ENCODE measurements at places on chromosomes 13 and 19.

GRCh38 chr13:41426047-41426446, 31.3 kb upstream of the RGCC start:
- no peak for DNase-seq

DNA sequence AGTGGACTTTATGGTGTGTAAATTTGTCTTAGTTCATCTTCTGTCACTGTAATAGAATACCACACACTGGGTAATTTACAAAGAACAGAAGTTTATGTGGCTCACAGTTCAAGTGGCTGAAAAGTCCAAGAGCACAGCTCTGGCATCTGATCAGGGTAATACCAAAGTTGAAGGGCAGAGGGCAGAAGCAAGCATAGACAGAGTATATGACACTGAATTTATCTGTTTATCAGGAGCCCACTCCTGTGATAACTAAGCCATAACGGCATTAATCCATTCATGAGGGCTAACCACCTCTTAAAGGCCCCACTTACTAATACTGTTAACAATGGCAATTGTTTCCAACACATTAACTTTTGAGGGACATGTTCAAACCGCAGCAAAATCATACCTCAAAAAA, 4.0 kb upstream of the RFXAP start:
- no peak for DNase-seq

GRCh38 chr13:112902101-112902651, 66.8 kb upstream of the MCF2L start:
- no peak for DNase-seq

- DNase-seq, result no peak
Observed at GRCh38 chr13:19573120-19573716, 11.9 kb upstream of the TPTE2 start.

GRCh38 chr13:83995930-83996329, 113.7 kb upstream of the SLITRK1 start:
- DNase-seq, result no peak

DNA sequence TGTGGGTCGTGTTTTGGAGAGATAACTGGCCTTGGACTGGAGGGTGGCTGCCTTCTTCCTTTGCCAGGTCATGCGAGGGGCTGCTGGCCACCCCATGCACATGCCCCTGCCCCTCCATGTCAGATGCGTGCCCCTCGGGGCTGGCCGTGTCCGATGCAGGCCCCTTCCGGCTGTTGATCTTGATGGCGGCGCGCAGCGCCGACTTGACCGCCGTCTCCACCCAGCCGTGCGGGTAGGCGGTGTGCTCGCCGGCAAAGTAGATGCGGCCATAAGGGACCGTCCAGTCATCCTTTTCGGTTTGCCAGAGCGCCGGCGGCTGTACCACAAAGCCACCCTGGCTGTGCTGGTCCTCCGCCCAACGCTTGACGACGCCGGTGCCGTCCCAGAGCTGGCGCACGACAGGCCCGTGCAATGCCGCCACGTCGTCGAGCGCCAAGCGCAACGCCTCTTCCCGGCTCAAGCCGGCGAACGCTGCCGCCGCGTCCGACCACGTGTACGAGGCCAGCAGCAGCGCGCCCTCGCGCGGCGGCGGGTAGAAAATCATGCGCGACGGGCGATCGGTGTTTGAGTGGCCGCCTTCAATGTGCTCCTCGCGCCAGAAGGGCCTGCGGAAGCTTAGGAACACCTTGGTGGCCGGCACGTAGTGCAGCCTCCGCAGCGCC, 6.9 kb downstream of the IL4I1 start:
- peak; percentile 73 for DNase-seq

DNA sequence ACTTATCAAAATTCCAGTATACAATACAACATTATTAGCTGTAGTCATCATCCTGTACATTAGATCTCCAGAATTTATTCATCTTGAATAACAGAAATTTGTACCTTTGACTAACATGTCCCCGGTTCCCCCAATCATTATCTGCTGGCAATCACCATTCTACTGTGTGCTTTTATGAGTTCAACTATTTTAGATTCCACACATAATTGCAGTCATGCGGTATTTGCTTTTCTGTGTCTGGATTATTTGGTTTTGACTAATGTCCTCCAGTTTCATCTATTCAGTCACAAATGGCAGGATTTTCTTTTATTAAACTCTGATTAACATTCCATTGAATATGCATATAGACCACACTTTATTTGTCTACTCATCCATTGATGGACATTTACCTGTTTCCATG, 530.7 kb upstream of the SLITRK1 start:
- DNase-seq, result no peak

DNA sequence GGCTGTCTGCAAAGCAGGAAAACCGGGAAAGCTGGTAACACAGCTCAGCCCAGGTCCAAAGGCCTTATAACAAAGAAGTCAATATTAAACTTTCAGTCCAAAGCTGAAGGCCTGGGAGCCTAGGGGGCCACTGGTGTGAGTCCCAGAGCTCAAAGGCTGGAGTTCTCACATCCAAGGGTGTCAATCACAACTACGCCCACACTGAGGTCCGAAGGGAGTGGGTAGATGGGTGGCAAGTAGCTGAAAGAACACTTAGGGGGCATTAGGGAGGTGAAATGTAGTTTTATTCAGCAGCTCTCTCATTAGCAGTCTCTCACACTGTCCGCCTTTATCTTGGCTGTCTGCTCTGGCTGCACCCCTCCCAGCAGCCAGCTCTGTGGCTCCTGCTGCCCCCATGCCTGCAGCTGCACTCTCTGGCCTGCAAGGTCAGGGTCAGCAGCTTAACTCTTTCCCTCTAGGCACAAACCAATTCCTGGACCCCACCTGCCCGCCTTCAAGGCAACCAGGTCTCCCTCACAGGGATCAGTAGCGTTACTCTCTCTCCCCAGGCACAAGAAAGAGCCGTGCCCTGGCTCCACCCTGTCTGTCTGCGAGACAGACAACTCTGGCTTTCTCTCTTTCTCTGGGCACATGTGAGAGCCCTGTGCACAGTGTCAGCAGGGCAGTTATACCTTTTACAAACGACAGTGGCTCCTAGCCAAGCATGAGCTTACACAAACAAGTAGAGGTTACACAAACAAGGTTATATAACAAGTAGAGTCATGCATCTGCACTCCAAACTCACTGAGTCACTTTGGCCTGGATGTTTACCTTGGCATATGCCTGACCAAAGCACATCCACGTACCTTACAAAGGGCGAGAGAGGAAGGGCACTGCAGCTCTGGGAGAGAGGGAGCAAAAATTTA, 249.4 kb upstream of the PCDH20 start:
- DNase-seq, result no peak

DNA sequence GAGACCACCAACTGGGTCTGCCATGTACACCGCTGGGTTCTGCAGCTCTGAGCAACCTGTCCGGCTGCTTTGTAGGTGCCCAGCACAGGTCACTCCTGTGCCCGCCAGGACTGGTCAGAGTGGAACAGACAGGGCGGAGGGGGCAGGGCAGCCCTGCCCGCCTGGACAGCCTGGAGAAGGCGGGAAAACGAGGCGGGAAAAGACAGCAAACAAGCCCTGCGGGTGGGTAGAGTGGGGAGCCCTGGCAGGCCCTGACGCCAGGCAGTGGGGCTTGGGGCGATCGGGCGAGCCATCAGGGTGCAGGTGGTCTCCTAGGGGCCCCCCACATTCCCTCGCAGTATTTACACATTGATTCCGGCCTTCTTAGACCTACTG, 533 bp upstream of the UHRF1 start:
- no peak for DNase-seq

- no peak for DNase-seq
Observed at GRCh38 chr19:15250640-15250993, 18.4 kb upstream of the EPHX3 start.

All from stimulated activated CD4-positive, alpha-beta T cell treated with anti-CD3 and anti-CD28 coated beads, Interleukin-4, amount 100 ng/mL, for 24 hours (primary cell).